Nucleus accumbens (tissue), 56 donors: ENCODE measurements at places on chromosomes 3 and 15.

DNA sequence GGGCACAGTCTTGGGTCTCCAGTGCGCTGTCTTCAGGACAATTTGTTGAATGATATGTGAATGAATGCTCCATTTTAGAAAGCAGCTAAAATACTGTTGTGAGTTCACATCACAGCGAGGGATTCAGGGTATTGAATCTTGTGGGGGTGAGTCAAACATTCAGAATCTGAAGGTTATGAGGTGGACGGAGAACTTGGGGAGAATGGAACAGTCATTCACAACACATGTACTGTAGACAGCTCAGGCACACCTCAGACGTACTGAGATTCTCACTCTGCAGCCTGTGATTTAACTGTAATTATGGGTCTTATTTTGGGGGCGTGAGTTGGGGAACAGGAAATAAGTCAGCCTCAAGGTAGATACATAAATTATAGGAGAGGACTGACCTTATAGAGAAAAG, 13.9 kb downstream of the CRYBG3 start:
- no peak for DNase-seq

DNA sequence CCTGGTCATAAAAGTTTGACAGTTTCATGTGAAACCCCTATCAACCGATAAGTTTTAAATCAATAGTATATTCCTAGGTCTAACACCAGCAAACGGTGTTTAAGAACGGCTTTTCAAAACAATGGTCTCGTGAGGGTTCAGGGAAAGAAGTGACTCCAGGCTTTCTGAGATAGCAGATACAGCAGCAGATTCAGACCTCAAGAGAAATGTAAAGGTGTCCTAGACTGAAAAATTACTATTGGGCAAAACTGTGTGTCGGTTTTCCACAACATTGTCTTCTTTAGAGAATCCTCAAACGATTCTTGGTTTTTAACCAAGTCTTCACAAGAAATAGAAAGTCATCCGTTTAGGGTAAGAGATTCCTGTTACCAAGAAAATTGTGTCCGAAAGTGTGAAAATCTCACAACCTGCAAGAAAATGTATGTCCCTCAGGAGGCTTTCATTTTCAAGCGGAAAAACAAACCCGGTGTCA, 1.2 kb downstream of the SETD2 start:
- DNase-seq = no peak

DNA sequence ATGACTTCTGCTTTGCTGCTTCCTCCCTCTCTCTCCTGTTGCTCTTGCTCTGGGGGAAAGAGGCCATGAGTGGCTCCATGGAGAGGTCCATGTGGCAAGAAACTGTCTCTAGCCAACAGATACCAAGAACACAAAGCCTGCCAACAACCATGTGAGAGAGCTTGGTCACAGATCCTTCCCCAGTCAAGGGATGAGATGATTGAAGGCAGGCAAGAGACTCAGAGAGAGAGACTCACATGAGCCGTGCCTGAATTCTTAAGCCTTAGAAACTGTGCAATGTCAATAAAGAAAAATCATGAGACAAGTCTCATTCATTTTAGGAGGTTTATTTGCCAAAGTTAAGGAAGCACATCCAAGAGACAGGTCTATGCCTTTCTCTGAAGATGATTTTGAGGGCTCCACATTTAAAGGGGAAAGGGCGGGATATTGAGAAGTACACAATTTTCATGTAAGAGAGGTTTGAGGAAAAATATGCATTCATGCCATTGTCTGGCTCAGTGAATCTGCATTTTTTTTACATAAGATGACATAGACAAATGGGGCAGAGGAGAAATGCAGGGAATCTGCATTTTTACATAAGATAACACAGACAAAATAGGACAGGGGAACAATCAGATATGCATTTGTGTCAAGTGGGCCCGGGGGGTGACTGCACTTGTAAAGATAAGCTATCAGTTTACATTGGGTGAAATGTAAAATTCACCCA, 59.5 kb upstream of the SUCLG2 start:
- DNase-seq = no peak

- DNase-seq = no peak
Measured at GRCh38 chr3:51380601-51381332, 4.3 kb upstream of the MANF start.

- DNase-seq = no peak
Measured at GRCh38 chr3:23567917-23568316, 237.8 kb upstream of the UBE2E1 start.

DNA sequence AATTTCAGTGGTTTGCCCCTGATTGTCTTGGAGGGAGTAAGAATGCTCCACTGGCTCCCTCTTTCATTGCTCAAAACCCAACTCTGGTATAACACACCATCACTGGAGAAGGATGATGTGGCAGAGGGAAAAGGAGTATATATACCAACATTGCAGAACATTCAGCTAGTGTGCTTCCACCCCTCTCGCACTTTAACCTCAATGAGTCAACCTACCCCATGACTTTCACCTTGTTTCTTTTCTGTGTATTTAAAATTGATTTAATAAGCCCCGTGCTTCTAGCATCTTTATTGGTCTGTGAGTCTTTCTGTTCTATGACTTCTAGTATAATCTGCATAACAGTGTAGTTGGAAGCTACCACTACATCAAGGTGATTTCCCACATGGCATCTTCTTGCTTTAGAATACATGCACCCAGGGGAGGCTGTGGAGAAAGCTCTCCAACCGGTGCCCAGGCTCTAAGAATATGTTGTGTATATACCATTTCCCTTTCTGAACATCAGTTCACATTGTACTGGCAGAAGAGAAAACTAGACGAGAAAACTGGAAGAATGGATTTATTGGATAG, 595.1 kb upstream of the TGFBR2 start:
- no peak for DNase-seq

- DNase-seq = no peak
Measured at GRCh38 chr3:192408647-192409200, 318.6 kb downstream of the FGF12 start.

GRCh38 chr3:169895072-169895471, 16.3 kb upstream of the SAMD7 start:
- DNase-seq = no peak

DNA sequence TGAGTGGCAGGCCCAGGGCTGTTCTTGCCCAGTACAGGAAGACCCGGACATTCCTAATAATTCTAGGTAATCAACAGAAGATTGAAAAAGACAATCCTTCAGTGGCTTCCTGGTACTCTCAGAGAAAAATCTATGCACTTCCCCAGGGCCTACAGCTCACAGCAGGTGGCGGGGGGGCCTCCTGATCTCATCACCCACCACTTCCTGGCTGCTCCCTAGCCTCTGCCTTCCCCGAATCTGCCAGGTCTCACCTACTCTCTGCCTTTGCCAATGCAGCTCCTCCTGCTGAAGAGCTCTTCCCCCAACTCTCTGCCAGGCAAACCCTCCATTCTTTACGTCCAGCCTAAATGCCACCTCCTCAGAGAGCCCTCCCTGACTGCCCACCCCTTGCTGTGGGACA, 37.5 kb downstream of the EHD4 start:
- no peak for DNase-seq

- no peak for DNase-seq
Measured at GRCh38 chr3:195178124-195178910, 92.6 kb downstream of the XXYLT1 start.

GRCh38 chr3:161695811-161696210, 199.2 kb downstream of the OTOL1 start:
- DNase-seq = no peak
